ENCODE measurements at places on chromosomes 11 and 22.

DNA sequence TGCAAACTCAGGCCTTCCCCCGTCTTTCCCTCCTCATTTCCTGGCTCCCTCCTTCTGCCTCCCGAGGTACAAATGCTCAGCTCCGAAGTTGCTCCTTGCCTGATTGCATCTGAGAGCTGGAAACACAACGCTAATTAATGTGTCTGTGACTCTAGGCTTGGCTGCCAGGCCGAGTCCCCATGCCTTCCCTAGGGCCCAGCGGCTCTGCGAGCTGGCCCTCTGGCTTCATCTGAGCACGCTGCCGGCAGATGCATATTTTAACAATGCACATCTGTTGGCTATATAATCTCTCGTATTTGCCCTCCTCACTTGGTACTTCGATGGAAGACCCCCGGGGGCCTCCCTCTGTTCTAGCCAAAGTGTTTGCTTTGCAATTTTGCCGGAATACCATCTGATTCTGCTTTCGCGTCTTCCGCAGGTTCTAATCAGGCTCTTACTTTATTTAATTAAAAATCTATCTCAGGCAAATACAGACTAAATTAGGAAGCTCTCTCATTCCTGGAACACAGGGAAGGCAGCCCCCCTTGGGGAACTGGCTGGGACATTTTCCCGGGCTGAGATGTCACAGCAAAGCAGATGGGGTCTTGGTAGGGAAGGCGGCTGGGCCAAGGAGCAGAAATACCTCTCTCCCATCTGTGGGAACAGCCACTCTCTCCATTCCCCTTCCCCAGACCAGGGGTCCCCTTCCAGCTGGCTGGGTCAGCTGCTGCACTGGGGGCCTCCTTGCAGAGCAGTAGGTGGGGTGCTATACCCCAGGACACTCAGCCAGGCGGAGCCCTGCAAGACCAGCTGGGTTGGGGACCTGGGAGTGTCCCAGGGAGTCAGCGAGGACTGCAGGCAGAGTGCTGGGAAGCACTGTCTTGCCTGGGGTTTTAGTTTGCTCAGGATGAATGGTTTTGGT lies 162.8 kb downstream of the ST3GAL4 start:
- DNase-seq, result no peak

DNA sequence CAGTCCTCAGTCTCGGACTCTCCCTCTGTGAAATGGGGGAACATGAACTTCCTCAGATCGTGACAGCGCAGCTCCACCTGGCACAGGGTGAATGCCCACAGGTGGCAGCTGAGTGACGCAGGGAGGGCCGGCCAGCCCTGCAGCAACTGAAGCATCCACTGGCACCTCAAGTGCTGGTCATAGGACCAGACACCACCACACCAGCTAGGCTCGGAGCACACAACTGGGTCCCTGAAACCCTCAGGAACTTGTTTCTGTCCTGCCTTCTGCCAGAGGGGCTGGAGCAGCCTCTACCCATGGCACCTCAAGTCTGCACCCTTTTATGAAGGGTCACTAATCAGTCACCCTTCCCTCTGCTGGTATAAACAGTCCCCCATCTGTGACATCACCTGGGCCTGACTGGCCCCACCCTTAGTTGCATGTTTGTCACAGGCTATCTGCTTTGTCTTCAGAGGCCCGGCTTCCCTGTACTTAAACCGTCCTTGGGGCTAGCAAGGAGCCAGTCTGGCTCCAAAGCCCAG lies 7.4 kb upstream of the CDC42BPG start:
- no peak for DNase-seq

DNA sequence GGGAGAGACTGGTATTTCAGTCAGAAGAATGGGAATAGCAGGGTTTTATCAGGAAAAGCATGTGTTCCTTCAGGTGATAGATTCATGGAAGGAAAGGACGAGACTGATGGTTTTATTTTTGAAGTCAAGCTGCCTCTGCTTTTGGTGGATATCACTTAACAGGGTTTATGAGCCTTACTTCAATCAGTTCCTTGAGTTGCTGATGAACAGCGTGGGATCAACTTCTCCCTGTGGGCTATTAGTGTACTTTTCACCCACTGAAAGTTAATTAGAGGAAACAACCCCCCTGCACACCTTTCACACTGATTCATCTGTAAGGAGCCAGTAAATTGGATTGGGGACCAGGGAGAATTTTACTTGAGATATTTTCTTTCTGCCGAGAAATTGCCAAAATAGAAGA lies 479.0 kb downstream of the NELL1 start:
- no peak for DNase-seq

GRCh38 chr11:70783356-70783755 lies 385.0 kb downstream of the CTTN start:
- no peak for DNase-seq

DNA sequence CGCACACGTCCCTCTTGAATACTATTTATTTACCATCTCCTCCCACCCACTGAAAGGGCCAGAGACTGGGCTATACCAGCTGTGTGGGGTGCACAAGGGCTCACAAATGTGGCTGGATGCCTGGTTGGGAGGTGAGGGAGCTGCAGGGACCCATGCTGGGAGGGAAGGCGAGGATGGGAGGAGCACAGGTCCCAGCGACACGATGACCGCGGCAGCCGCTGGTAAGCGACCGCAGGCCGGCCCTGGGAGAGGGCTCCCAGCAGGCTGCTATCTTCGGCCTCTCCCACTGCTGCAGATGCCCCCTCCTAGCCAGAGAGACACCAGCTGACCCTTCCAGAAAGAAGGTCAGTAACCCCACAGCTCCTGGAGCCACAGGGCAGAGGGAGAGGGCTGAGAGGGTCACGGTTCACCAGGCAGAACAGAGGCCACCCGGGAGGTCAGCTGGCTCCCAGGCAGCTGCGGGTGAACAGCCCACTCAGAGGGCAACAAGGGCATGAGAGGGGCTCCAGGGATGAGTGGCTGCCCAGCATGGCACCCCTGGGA lies 163.9 kb downstream of the CRYBB2 start:
- DNase-seq, result no peak

- DNase-seq, result no peak
Measured at GRCh38 chr11:128187835-128188234, 399.5 kb downstream of the ETS1 start.

DNA sequence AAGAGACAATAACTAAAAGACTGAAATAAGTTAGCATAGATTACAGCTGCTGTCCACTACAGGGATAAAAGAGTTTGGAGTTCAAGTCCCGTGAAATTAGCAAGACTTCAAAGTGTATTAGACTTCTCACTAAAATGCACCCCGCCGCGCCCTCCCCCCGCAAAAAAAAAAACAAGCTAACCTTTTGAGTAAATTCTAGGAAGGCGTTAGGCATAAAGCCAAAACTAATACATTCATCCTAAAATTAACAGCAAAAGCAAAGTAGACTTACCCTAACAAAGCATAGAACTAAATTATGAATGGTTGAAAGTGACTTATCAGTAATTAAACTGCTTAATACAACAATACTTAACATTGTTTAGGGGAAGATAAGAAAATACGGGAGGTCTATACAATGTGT lies 581.0 kb upstream of the CHORDC1 start:
- no peak for DNase-seq

- no peak for DNase-seq
Measured at GRCh38 chr11:11243590-11244469, 109.2 kb downstream of the CSNK2A3 start.

DNA sequence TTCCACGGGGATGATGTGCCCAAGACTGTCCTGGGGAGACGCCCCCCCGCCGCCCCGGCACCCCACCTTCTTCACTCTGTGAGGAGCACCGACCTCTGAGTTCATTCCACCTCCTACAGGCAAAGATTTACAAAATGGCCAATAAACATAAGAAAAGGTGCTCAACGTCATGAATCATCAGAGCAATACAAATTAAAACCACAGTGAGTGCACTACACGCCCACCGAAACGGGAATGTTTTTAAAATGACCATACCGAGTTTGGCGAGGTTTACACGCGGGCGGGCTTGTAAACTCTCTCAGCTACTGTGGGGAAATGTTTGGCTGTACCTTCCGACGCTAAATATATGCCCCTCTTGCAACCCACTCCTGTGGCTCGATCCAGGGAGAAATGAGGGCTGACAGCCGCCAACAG lies 7.9 kb downstream of the NPTXR start:
- DNase-seq, result no peak

DNA sequence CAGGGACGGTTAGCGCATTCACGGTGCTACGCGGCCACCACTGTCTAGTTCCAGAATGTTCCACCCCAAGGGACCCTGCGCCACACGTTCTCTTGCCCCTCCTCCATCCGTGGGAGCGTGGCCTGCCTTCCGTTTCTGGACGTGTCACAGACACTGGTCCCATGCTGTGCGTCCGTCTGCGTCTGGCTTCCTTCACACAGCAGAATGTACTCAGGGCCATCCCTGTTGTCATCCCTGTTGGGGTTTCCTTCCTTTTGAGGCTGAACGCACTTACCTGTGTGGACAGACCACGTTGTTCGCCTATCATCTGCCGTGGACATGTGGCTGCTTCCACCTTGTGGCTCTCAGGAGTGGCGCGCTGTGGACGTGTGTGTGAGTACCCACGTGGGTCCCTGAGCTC lies 24.9 kb downstream of the BRSK2 start:
- DNase-seq, result no peak

DNA sequence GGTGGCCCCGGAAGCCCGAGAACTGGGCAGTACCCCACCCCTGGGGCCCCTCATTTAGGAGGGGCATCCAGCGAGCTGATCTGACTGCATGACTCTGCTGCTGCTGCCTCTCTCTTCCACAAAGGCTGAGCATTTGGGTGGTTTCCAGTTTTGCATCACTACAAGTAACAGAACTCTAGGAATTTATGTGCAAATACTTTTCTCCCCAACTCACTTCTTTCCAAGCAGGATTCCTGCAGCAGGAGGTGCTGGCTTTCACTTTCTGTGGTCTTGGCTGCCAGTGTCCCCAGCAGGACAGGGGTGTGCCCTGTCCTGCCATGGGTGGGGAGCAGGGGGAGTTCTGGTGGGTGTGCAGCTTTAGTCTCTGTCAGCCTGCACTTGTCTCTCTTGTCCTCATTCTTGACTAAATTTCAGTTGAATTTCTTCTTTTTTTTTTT lies 21.2 kb downstream of the UPB1 start:
- no peak for DNase-seq

- no peak for DNase-seq
Measured at GRCh38 chr22:19419464-19420178, 11.9 kb downstream of the HIRA start.
